Pancreas (tissue), 10 donors: ENCODE measurements at places on chromosomes 16 and 17.

DNA sequence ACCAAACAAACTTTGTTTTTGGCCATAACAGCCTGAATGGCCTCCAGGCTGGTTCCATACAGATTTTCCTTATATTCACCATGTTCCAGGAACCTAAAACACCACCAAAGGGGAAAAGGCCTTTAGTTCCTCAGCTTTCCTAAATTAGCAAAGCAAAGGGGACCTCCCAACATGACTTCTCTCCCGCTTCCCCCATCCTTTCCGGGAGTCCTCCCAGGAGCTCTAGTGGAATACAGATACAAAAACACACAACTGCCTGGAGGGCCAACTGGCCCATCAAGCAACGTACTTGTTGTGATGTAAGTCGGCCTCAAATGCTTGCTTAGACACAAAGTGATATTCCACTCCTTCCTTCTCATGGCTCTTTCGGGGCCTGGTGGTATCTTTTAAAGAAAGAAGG is 22.1 kb downstream of the MPP3 start:
- no peak for DNase-seq

DNA sequence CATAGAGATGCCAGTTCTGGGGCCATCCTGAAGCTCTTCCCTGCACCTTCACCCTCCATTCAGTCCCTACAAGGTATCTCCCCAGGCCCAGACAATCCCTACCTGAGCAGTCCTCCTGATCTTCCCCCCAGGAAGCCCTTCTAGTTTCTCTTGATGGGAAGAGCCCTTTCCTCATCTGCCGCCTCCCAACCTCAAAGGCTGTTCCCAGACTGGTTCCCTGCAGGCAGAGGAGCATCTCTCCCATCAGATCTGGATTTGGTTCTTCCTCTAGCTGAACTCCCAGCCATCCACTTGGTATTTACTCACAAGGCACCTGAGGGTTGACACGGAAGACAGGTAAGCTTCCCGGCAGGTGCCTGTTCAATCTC is 24.6 kb upstream of the PHB1 start:
- no peak for DNase-seq

GRCh38 chr17:38547444-38547843 is 58.3 kb downstream of the SRCIN1 start:
- no peak for DNase-seq

DNA sequence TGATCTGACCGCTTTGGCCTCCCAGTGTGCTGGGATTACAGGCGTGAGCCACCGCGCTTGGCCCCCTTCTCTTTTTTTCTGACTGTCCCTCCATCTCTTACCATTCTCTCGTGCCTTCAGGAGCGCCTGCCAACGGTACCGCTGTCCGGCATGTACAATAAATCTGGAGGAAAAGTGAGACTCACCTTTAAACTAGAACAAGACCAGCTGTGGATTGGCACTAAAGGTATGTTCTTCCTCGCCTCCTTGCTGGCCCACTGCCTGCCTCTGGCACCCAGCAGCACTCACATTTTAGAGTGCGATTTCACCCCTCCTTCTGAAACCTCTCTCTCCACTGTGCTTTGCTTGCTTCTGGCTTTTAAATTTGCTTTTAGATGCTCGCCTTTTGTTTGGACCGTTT is 5.0 kb downstream of the UBFD1 start:
- no peak for DNase-seq
